GM23338 (cell line): ENCODE measurements at places on chromosomes 12 and 14. TPM values are rescaled to one million over a fixed set of nuclear protein-coding genes. Genes with fewer than 3 reads are reported as not detected.

GRIN2B gene
- 0.31 and 0.63 TPM in 2 replicates for polyA plus RNA-seq

CKB gene
- 846 and 852 TPM in 2 replicates for polyA plus RNA-seq

PLD4 gene
- 0.21 TPM in 1 of 2 replicates, not detected in the other for polyA plus RNA-seq

FERMT2 gene
- 148 and 152 TPM in 2 replicates for polyA plus RNA-seq

DNAI7 gene
- 0.08 TPM in 1 of 2 replicates, not detected in the other for polyA plus RNA-seq

KERA gene
- polyA plus RNA-seq: not detected in 2 replicates

KRT83 gene
- polyA plus RNA-seq: not detected in 2 replicates

KRT71 gene
- not detected in 2 replicates for polyA plus RNA-seq

ASB8 gene
- 5.4 and 6.4 TPM in 2 replicates for polyA plus RNA-seq

TTC9 gene
- polyA plus RNA-seq: 9.9 and 10.3 TPM in 2 replicates

SYNE2 gene
- polyA plus RNA-seq: 21.7 and 34.3 TPM in 2 replicates

SMCO3 gene
- 0.13 TPM in 1 of 2 replicates, not detected in the other for polyA plus RNA-seq

OAS2 gene
- polyA plus RNA-seq: 0.10 TPM in 2 replicates

CLEC1B gene
- polyA plus RNA-seq: not detected in 2 replicates

SERPINA12 gene
- polyA plus RNA-seq: not detected in 2 replicates

GNB3 gene
- polyA plus RNA-seq: 3.6 and 5.4 TPM in 2 replicates

VASH1 gene
- polyA plus RNA-seq: 0.78 and 1.4 TPM in 2 replicates

GLIPR1L2 gene
- polyA plus RNA-seq: 0.08 and 0.12 TPM in 2 replicates

TPPP2 gene
- not detected in 2 replicates for polyA plus RNA-seq

GPR137C gene
- 2.2 and 2.4 TPM in 2 replicates for polyA plus RNA-seq

BICD1 gene
- 46.3 and 59.3 TPM in 2 replicates for polyA plus RNA-seq

GLTP gene
- polyA plus RNA-seq: 26.5 and 28.0 TPM in 2 replicates

GALNT6 gene
- 8.1 and 8.6 TPM in 2 replicates for polyA plus RNA-seq

TMPRSS12 gene
- polyA plus RNA-seq: not detected in 2 replicates

NOS1 gene
- 0.63 and 0.64 TPM in 2 replicates for polyA plus RNA-seq

KRT77 gene
- not detected in 2 replicates for polyA plus RNA-seq

CDH24 gene
- 4.4 and 6.2 TPM in 2 replicates for polyA plus RNA-seq

SDSL gene
- polyA plus RNA-seq: 0.45 TPM in 1 of 2 replicates, not detected in the other

SLC25A21 gene
- polyA plus RNA-seq: 10.1 and 10.6 TPM in 2 replicates

TAS2R9 gene
- not detected in 2 replicates for polyA plus RNA-seq

NGDN gene
- 81.6 and 90.8 TPM in 2 replicates for polyA plus RNA-seq

NANOG gene
- 42.0 and 48.5 TPM in 2 replicates for polyA plus RNA-seq

EXD2 gene
- polyA plus RNA-seq: 9.9 and 10.3 TPM in 2 replicates

PRR4 gene
- polyA plus RNA-seq: 4.1 and 7.9 TPM in 2 replicates

STAT6 gene
- polyA plus RNA-seq: 11.0 and 14.3 TPM in 2 replicates

EMP1 gene
- 0.39 and 1.1 TPM in 2 replicates for polyA plus RNA-seq

LTBR gene
- 6.1 and 10.5 TPM in 2 replicates for polyA plus RNA-seq

PZP gene
- 0.33 and 0.92 TPM in 2 replicates for polyA plus RNA-seq

TMEM63C gene
- polyA plus RNA-seq: 1.2 and 2.1 TPM in 2 replicates

CLEC4A gene
- polyA plus RNA-seq: 0.48 and 1.2 TPM in 2 replicates

SERPINA1 gene
- not detected in 2 replicates for polyA plus RNA-seq

NGB gene
- 0.10 and 0.21 TPM in 2 replicates for polyA plus RNA-seq

C1S gene
- 4.9 and 5.1 TPM in 2 replicates for polyA plus RNA-seq

OR6C2 gene
- not detected in 2 replicates for polyA plus RNA-seq

GLT8D2 gene
- 3.2 and 4.2 TPM in 2 replicates for polyA plus RNA-seq

IGFBP6 gene
- 14.7 and 17.6 TPM in 2 replicates for polyA plus RNA-seq

FAM90A1 gene
- polyA plus RNA-seq: 0.19 TPM in 1 of 2 replicates, not detected in the other

IGF1 gene
- 0.29 TPM in 1 of 2 replicates, not detected in the other for polyA plus RNA-seq
